Urothelium cell line (cell line): ENCODE measurements at places on chromosomes 2 and 18.

- no peak for DNase-seq
These were observed 120.9 kb downstream of the MMADHC start for GRCh38 chr2:149466635-149467034.

DNA sequence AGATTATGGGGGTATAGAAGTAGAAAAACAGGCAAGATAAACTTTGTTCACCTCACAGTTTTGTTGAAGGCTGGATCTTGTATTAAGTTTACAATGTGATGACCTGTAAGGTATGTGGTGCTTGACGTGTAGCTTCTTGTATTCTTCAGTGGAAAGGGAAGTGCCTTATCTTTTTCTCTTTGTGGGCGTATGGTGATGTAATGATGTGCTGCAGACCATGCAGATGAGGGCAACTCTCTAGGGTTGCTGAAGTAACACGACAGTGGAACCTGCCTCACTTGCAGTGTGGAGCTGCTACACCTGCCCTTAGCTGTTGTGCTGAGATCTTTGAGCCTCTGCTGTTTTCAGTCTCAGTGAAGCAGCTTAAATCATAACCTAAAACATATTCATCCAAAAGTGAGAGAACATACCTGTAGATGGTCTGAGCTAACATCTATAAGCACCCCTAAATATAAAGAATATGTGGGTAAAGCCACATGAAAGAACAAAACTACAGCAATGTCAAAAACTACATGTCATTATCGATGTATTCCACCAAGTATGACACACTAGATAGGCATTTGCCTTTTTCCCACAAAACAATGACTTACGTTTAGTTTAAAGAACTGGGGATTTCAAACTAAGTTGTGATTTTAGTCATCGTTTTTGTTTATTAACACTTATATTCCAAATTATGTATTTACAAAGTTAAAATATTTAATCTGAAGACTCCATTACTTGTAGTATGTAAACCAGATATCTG, 1144.1 kb downstream of the CNTNAP5 start:
- DNase-seq = peak; percentile 8

- DNase-seq = peak; percentile 44
These were observed 252.1 kb upstream of the COPS8 start for GRCh38 chr2:236833501-236834073.

DNA sequence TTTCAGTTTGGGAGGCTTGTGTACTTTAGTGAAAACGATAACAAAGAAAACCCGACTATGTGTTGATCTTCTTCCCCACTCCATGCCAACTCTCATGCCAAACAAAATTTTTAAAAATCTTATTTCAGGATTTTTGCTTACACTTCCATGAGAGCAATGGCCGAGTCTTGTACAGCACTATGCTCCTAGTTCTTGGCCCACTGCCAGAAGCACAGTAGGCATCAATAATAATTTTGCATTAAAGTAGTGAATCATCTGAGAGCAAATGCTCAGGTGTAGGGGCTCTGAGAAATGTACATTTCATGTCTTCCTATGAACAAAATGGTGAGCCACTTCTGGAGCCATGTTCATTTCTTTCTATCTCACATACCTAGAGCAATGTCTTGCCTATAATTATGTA, 62.2 kb downstream of the MAP3K19 start:
- no peak for DNase-seq

GRCh38 chr2:100039291-100039980, 103.0 kb downstream of the AFF3 start:
- no peak for DNase-seq

GRCh38 chr2:217935235-217935879, 67.4 kb downstream of the TNS1 start:
- DNase-seq = no peak

DNA sequence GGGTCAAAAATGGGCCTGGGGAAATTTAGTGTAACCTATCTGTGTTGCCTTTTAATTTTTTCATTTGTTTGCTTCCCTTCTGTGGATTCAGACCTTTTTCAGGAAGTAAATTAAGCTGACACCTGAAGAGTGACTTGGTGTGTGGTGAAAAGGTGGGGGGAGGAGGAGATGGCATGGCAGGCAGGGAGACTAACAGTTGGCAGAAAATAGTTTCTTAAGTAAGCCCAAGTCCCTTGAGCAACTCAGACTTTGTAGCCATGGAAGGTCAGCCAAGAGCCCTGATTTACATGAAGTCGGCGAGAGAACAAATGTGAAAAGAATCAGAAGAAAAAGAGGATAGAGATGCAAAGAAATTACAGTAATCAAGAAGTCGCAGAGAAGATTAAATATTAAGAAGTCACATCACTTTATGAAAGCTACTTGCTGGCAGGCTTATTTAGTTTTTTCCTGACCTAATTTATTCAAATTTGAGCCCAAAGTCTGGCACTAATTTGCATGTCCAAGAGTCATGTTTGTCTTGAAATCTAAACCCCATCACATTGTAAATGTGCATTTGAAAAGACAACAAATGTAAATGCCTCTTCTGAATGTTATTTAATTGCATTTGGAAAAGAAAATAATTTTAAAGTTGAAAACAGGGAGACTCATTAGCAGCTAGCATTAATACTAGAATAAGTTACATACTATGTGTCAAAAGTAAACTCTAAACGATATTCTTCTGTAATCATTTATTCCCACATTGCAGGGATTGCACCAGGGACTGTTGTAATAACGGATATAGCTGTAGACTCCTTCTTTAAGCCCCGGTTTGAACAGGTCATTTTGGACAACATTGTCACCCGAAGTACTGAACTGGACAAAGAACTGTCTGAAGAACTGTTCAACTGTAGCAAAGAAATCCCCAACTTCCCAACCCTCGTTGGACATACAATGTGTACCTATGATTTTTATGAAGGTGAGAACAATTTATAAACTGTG, 19.3 kb downstream of the UPP2 start:
- DNase-seq = no peak

- no peak for DNase-seq
These were observed 78.5 kb downstream of the PPP1R1C start for GRCh38 chr2:182064019-182064778.

GRCh38 chr2:157901325-157901724, 25.2 kb upstream of the ACVR1 start:
- DNase-seq = no peak

- DNase-seq = no peak
These were observed 230.0 kb downstream of the NCKAP5 start for GRCh38 chr2:133338224-133338623.

DNA sequence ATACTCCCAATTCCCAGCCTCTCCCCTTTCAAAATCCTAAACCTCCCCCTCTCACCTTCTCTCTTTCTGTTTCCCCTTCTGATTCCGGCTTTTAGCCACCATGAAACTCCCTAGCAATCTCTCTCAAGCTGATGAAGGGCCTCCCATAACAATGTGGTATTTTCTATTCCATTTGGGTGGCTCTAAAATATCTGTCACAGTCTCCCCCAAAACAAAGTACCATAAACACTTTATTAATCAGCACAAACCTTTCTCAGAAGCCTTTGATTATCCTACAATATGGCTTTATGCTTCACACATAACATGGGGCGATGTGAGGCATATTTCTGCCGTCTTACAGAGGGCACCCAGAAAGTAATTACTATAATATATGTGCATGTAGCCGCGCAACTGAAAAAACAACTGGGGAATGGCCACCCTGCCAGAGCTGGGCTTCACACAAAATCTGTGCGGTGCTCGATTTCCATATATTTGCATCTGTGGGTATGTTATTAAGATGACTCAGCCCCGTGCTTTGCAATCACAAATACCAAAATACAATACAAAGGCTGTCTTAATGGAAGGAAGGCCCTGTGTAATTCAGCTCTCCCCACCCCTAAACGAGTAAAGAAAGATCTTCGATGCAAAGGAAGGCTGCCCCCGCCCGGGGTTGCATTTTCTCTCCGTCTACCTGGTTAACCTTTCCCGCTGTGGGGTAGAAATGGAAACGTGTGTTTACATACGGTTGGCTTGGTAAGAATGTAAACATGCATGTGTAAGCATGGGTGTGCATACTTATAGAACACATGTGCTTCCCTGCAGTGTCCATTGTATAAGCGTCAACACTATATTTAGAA, 81.4 kb downstream of the CELF4 start:
- DNase-seq = no peak

GRCh38 chr2:37156071-37156856, 516 bp downstream of the EIF2AK2 start:
- DNase-seq = no peak

- DNase-seq = no peak
These were observed 9.0 kb downstream of the CCDC68 start for GRCh38 chr18:54950221-54950620.

GRCh38 chr2:3432067-3432466, 52.6 kb downstream of the TRAPPC12 start:
- no peak for DNase-seq

DNA sequence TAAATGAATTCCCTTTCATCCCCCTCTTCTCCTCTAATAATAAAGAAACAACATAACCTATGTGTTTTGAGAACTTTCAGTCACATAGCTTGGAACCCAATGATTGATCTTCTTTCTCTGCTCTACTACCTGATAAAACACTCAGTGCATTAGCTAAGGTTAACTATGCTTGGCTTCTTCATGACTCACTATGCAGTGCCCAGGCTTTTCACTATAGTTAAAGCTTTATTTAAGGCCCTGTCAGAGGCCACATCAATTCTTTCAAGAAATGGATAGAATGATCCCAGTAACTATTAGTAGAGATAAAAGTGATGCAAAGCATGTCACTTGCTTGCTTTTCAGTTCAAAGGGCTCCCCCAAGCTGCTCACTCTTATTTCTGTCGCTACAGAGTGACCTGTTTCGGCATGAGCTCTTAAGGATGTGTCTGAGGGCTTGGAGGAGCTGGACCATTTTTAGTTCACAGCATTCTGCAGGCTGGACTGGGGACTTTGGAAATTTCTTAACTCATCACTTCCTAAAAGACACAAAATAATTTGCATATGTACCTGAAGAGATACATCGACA, 384.0 kb downstream of the LRRTM1 start:
- DNase-seq = no peak

DNA sequence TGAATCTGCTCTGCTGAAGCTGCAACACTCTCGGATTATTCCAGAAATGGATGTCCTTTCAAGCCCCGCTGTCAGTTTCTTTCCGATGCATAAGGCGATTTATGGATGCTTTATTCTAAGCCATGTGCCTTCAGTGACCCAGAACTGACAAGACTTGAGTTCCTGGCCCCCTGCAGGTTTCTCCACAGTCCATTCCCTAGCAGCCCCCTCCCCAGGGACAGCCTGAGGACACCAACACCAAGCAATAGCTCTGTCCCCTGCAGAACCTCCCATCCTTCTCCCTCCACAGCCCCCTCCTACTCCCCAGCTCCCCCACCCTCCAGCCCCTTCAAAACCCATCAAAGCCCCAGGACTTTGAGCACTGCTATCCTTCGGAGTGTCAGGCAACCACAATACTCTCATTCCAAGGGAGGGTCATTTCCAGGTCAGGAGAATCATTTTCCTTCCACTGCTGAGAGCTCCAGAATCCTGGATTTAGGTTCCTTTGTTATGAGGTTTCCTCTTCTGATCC, 24.6 kb upstream of the SPP2 start:
- DNase-seq = peak; percentile 18

DNA sequence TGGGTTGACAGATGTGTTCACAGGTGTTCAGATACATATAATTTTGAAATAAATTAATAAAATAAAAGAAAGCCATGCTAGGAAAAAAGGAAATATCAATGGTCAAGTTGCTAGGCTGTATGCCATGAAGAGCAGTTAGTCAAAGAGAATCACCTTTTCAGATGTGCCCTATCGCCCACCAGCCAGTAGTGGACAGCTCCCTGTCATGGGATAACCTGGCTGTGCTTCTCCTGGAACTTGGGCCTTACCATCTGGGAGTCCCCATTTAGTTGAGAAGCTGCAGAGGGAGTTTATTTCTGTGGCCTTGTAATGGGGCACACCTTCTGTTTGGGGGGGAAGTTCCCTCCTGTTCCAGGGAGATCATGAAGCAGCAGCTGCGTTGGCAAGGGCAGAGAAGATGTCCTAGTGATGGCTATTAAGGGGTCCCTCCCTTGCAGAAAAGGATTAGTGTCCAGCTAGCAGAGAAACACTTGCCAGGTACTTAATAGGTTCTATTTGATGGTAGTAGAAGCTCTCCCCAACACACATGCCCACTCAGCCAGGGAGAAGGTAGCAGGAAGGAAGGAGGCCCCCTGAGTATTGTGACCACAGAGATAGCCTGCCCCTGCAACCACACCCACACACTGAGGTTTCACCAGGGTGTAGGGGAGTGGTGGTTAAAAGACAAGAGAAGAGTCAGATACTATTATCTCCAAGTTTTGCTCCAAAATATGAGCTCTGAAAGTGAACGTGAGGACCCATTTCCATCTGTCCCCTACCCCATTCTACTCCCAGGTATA, 117.7 kb downstream of the B3GNT2 start:
- no peak for DNase-seq

- no peak for DNase-seq
These were observed 7.3 kb upstream of the ASIC4 start for GRCh38 chr2:219506802-219507526.
